ENCODE measurements at places on chromosomes 4 and X.
A peak's percentile ranks its signal among the peaks of the same experiment; 100 is the strongest.

- DNase-seq, result no peak
These were observed 1.0 kb upstream of the UGT8 start for GRCh38 chr4:114597410-114598115.

DNA sequence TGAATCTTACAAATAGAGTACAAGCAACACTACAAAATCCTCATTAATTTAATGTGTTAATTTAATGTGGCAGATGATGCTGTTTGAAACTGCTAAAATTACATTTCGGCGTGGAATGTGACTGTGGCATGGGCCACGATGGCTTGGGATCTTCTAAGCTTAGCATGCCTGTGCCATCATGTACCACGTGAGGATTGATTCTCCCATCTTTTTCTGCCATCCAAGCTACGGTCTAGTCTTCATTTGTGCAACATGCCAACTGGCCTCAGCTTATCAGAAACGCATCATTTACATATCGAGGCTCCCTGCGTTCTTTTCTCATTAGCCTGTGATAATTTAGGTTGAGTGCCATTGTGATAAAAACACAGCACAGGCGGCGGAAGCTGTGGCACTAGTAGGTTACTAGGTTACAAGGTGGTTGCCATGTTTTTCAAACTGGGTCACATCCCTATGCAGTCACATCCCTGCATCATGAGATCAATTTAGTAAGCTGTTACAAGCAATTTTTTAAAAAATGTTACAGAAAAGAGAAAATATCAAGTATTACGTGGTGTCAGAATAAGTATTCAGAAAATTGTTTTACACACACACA is 189.9 kb upstream of the RBPJ start:
- DNase-seq, result no peak

GRCh38 chrX:17409566-17410290 is 34.7 kb downstream of the NHS start:
- DNase-seq, result no peak

DNA sequence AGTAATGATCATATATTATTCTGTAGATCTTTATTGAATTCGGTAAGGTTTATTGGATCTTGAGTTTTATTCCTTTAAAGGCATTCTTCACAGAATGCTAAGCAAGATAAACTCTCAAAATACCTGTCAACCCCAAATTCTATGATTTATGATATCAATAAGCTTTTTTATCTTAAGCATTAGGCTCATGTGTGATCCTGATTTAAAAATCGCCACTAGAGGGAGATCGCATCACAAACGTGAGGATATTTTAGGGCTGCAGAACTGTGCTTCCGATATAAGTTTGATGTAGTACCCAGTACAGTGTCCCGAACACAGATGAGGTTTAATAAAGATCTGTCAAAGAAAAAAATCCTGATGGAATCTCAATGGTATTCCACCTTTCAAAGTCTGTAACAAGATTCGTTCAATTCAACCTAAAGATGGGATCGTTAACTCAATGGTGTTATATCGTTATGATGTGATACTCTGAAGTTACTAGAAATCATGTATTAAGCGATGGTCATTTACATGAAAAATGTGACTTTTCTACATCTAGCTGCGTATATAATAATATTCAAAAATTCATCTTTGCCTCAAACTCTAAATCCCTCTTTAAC is 169.0 kb downstream of the CORIN start:
- DNase-seq, result peak; percentile 55

GRCh38 chr4:16626945-16627344 is 271.5 kb downstream of the LDB2 start:
- no peak for DNase-seq

GRCh38 chrX:151088221-151088620 is 88.2 kb upstream of the GPR50 start:
- DNase-seq, result no peak

GRCh38 chrX:41314204-41314603 is 19.8 kb upstream of the DDX3X start:
- DNase-seq, result no peak

GRCh38 chr4:14896656-14897175 is 105.6 kb upstream of the CPEB2 start:
- DNase-seq, result no peak

DNA sequence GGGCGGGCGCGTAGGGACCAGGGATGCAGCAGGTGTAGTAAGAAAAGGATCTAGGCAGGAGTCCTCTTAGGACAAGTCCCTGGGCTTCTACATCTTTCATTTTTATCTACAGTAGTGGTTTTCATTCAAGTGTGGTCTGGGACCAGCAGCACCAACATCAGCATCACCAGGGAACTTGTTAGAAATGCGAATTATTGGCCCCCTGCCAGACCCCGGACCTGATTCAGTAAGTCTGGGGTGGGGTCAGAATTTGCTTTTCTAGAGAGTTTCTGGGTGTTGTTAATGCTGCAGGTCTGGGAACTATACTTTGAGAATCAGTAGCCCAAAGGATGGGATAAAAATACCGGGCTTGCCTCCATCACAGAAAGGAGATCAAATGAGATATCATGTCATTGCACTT is 1.3 kb upstream of the PCYT1B start:
- DNase-seq, result peak; percentile 42

DNA sequence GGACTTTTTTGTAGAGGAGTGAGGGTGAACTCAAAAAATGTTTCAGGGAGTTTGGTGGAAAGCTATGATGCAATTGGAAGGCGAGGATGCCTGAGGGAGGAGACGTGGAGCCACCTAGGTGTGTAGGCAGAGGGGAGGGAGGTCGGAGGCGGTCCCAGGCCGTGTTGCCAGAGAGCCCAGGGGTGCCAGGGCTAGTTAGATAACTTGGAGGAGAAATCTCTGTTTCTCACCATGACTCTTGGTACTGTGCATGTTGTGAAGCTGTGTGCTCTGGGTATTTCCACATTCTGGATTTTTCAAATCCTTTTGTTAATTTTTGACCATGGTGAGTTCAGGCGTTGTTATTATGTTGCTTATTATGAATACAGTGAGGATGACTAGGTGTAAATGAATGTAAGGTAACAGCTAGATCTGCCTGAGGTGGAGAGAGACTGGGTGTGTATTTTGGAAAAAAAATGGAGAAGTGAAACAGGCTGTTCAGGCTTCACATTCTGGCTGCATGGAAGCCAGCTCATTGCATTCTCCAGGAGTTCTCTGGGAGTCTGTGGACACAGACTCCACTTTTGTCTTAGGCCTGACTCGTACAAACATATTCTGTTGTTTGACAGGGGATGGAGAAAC is 4.5 kb downstream of the RAB9A start:
- DNase-seq, result no peak

- no peak for DNase-seq
These were observed 77.4 kb upstream of the AGA start for GRCh38 chr4:177519481-177520260.

- DNase-seq, result no peak
These were observed 134.0 kb downstream of the ARHGAP10 start for GRCh38 chr4:147865926-147866325.

DNA sequence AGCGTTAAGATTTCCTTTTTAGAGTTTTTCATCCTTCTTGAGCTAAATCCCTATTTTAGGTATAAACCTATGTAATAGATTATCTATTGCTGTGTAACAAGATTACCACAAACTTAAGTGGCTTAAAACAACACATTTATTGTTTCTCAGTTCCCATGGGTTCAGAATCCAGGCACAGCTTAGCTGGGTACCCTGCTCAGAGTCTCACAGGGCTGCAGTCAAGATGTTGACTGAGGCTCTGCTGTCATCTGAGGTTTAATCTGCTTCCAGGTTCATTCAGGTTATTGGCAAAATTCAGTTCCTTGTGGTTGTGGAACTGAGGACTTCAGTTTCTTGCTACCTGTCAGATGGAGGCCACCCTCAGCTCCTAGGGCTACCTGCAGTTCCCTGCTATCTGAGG is 60.9 kb downstream of the GK start:
- DNase-seq, result no peak

DNA sequence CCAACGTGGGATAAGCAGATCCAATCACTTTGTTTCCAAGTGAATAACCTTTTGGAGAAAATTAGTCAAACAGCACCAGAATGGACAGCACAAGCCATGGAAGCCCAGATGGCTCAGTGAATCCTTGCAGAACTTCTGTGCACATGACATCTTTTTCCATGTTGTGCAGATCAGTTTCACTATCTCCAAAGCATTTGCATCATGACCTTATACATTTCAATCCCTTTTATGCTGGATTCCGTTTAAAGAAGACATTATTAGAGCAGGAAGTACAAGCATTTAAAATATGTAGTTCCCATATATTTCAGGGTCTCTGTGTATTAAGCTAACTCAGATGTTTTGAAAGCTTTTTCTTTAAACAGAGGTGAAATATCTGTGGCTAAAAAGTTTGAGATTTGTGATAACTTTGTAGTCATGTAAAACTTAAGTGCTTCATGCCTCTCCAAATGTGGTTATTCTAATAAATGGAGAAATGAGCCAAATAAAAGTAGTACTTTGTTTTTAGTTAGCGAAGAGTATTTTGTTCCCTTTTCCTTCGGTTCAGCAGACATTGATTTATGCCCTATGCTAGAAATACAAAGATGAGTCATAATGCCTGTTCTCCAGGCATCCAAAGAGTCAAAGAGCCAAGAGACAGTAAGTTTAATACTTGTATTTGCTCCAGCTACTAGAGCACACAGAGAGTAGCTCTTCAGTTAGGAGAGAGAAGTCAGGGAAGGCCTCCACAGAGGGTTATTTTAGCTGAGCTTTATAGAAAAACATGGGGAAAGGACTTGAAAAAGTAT is 39.0 kb downstream of the PLAC8 start:
- no peak for DNase-seq

- DNase-seq, result no peak
These were observed 22.9 kb upstream of the G3BP2 start for GRCh38 chr4:75696071-75696470.

DNA sequence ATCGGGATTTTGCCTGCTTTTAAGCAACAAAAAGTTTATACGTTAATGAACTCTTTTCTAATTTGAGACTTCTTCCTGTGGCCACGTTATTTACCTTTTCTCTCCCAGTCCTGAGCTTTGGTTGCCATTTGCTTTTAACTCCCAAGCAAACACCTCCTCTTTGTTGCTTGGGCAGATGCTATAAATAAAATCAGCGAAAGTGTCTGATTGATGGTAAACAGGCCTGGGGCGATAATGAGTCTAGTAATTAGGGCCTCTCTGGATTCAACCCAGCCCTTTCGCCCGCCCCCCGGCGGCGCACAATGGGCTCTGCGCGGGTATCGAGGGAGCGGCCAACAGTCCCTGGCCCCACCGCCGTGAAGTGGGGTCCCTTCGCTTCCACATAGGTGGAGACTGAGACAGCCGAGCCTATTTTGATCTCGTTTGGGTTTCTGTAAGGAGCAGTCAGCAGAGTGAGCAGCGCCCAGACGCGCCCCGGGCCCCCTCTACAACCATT is 790 bp downstream of the CLGN start:
- DNase-seq, result peak; percentile 53

DNA sequence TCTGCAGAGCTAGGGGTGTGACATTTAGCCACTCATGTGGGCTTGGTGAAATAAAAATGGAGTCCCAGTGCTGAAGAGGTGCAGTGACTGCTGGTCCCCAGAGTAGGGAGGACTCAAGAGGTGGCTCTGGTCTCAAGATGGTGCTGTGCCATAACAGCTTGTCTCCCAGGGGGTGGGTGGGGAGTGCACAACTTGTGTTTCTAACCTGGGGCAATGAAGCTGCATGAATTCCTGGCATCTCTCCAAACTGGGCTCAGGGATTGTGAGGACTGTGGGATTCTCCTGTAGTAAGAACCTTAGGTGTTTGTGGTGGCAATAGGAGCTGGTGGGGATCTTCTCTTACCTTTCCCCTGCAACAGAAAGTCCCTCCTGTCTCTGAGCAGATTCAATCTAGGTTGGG is 278.9 kb upstream of the SFRP2 start:
- DNase-seq, result no peak

DNA sequence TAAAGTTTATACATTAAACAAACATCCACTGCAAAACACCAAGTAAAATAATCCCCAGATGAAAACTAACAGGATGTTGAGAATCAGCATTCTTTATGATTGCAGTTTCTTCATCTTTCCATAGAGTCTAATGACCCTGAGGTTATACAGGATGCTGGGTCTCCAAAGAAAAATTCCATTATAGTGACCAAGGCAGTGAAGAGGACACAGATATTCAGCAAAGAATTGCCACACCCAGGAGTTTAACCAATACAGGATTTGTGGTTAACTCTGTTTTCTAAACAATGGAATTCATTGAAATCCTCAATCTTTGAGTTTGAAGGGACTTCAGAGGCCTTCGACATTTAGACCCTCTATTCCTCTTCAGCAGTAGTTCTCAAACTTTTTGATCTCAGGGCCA is 76.2 kb upstream of the ESX1 start:
- no peak for DNase-seq

- no peak for DNase-seq
These were observed 171.2 kb downstream of the TMA16 start for GRCh38 chr4:163665521-163666331.

DNA sequence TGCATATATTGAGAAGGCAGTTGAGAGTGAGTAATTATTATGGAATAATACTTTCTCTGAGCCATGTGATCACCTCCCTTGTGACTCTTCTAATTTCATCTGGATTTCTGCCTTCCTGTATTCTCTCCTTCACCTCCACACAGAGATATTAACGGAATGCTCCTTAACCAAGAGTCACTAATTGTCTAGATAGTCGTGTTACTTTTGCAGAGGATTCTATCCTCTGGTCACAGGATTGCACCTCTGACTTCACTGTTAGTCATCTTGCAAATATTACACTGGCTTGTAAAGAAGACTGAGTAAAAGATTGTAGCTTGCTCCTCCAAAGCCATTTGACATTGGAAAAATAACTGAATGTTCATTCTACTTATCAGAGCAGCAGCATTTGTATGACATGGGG is 160.9 kb downstream of the SH2D1A start:
- no peak for DNase-seq

DNA sequence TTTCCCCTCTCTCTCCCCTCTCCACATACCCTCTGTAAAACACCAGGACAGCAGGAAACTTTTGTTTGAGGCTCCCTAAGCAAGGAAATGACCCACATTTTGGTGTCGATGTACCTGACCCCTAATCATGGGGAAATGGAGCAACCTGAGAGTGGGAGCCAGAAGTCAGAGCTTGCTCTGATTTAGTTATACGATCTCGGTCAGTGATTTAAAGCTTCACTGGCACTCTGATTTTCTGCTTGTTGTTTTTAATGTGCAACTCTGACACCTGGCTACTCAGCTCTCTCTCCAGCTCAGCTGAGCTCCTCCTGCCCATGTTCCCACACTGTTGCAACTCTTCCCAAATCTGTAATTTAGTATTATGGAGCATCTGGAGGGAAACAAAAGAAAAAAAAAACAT is 408.6 kb downstream of the ADAM29 start:
- no peak for DNase-seq

DNA sequence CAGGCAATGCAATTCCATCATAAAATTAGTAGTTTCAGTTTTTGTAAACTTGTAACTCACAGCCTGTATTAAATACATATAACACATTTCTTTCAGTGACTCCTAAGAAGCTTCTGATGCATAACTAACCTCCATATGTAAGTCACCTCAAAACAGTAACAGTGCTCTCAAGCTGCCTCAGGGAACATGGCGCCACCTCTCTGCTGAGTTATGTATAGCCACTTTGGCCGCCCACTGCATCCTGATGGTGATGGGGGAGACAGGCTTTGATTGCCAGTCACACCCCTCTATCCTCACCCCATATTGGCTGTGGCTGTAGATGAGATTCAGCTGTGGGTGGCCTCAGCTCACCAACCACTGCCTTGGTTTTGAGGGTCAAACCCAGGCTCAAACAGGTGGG is 54.3 kb downstream of the LRBA start:
- peak; percentile 84 for DNase-seq

GRCh38 chr4:41024556-41025491 is 189.5 kb downstream of the APBB2 start:
- no peak for DNase-seq
